ENCODE measurements at places on chromosomes 5 and 9.

DNA sequence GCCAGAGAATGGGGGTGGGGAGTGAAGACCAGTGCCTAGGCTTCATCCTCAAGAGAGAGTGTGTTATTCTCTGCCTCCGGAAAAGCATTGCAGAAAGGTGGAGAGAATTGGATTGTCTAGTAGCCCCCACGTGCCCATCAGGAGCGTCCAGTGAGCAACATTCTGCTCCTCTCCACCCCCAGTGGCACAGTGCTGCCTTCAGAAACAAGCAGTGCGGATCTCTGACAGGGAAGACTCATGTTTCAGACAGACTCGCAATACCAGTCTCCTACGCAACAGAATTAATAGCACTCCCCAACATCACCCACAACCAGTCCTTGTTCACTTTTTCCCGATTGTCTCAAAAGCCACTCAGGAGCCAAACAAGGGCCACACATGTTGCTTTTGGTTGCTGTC lies 14.9 kb upstream of the CEL start:
- no peak for DNase-seq

GRCh38 chr5:181191526-181192336 lies 13.3 kb downstream of the TRIM7 start:
- DNase-seq: peak; percentile 89

- DNase-seq: no peak
Observed at GRCh38 chr5:170219615-170220014, 13.2 kb upstream of the C5orf58 start.

DNA sequence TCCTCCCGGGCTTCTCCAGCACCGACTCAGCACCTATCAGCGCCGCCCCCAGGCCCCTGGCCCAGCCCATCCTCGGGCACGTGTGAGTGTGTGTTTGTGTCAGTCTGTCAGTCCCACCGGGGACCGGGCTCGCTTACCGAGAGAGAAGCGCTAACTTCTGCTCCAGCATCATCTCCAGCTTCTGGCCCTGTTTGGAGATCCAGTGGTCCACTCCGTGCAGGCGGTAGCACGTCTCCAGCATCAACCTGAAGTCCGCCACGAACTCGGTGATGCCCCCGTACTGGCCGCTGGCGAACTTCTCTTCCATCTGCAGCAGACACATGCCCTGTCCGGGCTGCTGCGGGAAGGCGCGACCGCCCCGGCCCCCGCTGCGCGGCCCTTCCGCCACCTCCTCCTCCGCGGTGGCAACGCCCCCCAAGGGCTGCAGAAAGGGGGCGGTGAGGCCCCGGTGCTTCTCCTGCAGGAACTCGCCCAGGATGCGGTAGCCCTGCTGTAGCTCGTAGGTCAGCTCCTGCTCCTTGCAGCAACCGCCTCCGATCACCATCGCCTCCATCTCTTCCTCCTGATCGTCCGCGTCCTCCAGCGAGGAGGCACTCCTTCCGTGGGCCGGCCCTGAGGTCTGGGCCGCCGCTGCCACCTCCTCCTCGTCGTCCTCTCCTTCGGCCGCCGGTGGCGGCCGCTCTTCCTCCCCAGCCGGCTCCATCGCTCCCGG lies 8.2 kb downstream of the RANBP6 start:
- DNase-seq: peak; percentile 95

- DNase-seq: no peak
Observed at GRCh38 chr5:164188733-164189148, 683.3 kb downstream of the MAT2B start.

DNA sequence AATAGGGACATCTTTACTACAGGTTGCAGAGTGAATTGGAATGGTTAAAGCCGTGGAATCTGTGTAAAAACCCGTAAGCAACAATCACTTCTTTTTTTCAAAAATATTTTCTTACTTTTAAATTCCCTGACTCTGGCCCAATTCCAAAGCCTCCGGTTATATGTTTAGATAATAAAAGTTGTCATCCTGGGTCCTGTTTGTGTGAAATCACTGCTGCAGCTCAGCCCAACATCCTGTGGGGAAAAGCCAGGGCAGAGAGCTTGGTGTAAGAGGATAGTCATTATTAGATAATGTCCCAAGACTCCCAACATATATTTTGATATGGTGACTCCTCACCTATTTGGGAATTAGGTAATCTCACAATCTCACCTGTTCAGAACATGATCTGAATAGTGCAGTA lies 586.0 kb upstream of the BRINP1 start:
- no peak for DNase-seq

DNA sequence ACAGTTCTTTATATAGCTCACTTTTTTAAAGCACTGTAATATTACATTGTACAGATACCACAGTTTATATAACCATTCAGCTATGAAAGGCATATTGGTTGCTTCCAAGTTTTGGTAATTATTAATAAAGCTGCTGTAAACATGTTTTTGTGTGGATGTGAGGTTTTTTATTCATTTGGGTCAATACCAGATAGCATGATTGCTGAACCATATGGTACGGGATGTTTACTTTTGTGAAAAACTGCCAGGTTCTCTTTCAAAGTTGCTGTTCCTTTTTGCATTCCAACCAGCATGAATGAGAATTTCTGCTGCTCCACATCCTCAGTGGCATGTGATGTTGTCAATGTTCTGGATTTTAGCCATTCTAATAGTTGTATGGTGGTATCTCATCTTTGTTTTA lies 439.6 kb upstream of the NMUR2 start:
- DNase-seq: no peak

DNA sequence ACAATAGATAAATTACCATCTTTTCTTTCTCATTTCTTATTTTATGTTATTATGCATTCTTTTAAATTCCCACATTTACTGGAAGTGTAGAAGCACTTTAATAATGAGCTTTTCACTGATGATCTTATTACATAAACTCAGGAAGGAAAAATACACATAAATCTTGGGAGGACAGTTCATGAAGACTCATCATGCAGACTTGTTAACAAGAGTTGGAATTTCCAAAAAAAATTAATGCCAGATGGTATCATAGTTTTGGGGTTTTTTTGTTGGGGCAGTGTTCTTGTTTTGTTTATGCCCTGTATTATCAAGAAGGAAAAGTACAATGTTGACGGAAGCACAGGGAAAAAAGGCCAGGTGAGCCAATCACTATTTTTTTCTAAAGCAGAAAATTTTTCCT lies 35.1 kb downstream of the CEMIP2 start:
- DNase-seq: no peak

DNA sequence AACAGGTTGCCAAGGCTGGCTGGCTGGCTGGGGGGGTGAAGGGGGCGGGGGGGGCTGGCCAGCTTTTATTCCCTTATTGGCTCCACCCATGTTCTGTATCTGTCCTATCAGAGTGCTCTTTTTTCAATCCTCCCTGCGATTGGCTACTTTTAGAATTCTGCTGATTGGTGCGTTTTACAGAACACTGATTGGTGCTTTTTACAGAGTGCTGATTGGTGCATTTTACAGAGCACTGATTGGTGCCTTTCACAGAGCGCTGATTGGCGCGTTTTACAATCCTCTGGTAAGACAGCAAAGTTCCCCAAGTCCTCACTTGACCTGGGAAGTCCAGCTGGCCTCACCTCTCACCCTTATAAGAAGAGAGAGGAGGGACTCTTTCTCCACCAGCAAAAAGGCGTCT lies 175.9 kb downstream of the ERCC6L2 start:
- no peak for DNase-seq
